ENCODE measurements at places on chromosomes 6 and 20.
A peak's percentile ranks its signal among the peaks of the same experiment; 100 is the strongest.

DNA sequence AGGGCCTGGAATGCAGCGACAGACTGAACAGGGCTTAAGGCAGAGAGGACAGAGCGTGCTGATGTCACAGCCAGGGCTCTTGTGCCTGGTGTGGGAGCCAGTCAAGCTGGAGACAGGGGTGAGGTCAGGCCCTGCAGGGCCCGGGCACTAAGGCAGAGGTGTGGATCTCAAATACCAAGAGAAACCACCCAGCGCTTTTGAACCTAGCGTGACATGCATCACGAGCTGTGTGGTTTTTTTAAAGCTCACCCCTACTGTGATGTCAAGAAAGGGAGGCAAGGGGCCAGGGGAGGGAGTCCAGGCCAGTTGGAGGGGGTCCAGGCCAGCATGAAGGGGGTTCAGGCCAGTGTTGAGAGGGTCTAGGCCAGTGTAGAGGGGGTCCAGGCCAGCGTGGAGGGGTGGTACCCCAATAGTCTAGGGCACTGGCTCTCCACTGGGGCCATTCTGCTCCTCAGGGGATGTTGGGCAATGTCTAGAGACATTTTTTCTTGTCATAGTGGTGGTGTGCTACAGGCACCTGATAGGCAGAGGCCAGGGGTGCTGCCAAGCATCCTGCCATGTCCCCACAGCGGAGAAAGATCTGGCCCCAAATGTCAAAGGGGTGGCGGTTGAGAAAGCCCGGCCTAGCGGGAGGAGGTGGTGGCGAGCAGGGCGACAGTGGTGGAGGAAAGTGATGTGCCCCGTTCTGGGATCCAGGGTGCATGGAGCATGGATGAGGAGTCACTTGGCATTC lies 42.6 kb downstream of the RBM38 start:
- DNase-seq = no peak

DNA sequence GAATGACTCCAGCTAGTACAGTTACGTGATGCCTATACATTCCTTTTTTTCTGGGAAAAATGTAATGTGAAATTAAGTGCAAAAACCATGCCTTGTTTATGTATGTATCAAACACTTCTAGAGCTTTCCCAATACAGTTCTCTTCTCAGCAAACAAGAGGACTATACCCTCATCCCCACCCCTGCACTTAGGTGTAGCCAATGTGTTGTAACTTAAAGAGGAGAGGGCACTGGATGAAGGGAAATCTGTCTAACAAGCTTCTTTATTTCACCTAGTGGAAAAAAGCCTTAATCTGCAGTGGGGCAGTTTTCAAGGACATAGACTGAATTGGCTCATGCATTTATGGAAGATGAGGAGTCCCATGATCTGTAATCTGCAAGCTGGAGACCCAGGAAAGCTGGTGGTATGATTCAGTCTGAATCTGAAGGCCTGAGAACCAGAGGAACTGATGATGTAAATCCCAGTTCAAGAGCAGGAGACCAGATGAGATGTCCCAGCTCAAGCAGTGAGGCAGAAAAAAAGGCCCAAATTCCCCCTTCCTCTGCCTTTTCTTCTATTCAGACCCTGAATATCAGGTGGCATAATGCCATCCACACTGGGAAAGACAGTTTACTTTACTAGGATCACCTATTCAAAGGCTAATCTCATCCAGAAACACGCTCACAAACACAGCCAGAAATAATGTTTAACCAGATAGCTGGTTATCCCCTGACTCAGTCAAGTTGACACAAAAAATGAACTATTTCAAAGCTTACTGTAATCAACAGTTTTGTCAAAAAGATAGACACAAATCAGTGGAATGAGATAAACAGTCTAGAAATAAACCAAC lies 25.8 kb upstream of the SLC17A3 start:
- DNase-seq = no peak

GRCh38 chr20:36532388-36532787 lies 8.9 kb upstream of the MYL9 start:
- DNase-seq = no peak

DNA sequence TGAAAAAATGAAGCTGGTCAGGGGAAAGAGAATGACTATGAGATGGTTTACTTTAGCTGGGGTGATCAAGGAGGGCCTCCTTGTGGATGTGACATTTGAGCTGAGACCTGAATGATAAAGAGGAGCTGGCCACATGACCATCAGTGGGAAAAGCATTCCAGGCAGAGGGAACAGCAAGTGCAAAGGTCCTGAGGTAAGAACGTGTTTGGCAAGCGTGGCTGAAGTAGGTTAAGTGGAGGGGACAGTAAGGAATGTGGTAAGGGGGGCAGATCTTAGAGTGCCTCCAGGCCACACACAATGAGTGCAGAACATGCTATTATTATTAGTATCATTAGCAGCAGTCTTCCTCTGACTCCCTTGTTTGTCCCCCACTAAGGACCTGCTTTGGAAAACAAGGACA lies 92.6 kb downstream of the KCNB1 start:
- DNase-seq = no peak

DNA sequence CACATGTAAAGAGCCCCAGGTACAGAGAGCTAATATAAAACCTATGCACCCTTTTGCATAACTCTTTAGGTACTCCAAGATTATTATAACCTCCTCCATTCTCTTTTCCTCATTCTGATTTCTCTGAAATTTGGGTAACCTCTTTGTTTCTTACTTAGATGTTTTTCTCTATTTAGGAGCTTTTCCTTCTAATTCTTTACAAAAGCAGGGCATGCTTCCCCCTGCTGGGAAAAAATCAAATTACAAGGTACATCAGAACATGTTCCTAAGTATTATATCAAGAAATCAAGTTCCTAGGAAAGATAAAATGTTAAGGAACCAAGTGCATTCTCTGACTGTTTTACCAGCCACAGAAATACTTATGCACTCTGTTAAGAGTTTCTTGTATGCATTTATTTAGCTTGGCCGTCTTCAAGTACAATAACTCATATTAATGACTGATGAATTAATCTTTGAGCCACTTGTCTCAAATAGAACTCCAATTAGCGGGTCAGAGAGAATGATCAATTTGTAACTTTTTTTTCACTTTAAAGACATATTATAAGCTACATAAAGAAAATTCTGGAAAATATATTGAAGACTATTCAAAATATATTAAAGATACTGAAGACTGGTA lies 2.1 kb downstream of the KHDRBS2 start:
- no peak for DNase-seq

- DNase-seq = peak; percentile 36
Observed at GRCh38 chr6:44257025-44257752, at the start of gene SLC35B2. Gene SLC35B2, minus strand, starts transcription at chr6:44257528. Its CDS starts 118 bp downstream, at chr6:44257410.

- peak; percentile 99 for DNase-seq
Observed at GRCh38 chr20:1325173-1326030, 3.5 kb downstream of the SDCBP2 start.

DNA sequence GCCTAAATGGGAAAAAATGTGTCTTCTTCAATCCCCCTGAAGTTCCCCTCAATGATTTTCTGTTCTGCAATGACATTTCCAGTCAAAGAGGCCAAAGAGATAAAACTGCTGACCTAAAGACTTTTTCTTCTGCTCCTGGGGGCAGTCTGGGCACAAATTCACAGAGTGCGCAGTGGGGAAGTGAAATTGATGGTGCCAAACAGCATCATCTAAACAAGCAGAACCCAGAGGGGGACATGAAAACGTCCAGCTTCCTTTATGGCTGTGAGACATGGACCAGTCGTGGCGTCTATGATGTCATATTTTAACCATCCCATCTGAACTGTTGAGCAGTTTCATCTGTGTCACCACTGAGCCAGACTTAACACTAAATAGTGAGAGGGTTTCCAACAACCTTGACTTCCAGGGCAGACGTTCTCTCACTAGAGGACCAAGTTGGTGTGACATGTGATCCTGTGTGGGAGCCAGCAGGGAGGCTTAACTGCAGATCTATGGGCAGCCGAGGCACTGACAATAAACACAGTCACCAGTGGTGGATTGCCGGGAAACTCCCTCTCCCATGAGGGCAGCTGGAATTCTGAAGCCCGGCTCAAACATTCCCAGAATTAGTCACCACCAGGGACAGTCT lies 12.4 kb downstream of the SCML4 start:
- DNase-seq = no peak

DNA sequence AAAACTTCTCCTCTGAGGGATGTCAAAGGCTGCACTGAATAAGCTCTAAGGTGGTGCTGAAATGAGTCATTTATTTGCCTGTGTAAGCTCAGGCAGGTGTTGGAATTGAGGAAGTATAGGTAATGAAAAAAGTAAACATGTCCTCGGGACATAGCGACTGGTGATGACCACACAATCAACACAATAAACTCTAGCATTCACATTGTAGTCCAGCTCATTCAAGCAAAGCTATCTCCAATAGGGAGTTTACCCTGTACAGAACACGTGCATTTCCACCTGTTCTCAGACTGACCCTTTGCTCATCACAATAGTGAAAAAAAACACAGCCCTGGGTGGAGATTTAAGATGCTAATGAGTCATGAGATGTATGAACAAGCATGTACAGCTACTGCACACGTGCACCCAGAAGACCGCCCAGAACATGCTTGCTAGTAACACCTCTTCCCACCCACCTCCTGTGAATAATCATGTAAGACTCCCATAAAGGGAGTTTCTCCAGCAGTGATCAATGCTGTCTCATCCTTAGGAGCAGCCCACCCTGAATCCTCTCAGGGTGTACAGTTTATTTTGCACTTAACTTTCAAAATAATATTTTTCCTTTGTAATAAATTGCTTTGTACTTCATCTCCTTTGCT lies 33.0 kb upstream of the POU5F1 start:
- no peak for DNase-seq

DNA sequence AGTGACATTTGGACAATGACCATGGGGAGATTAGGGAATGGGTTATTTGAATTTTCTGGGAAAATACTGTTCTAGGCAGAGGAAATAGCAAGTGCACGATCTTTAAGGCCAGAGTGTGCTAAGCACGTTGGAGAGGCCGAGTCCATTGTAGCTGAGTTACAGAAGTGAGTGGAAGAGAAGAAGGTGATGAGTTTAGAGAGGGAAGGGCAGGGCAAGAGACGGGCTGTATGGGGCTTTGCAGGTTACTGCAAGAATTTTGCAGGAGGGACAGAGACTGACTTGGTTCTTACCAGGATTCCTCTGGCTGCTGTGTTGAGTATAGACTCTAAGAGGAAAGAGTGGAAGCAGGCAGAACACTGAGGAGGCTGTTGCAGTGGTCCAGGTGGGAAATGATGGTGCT lies 1.1 kb upstream of the NCOA3 start:
- DNase-seq = no peak

DNA sequence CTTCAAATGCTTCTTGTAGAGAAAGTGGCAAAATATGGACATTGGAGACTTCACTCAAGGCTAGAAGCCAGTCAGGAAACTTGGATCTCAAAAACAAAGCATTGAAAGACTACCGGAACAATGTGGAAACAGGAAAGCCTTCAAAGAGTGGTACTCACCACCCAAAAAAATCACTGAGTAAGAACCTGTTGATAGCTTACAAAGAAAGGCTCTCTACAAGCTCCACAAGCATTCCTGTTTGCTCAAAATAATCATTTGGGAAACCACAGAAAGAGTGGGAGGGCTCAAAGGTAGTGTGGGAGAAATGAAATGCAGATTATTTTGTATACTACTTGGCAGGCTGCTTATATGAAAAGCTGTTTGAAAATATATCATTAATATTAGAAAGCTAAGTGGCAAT lies 9.5 kb upstream of the DST start:
- no peak for DNase-seq

DNA sequence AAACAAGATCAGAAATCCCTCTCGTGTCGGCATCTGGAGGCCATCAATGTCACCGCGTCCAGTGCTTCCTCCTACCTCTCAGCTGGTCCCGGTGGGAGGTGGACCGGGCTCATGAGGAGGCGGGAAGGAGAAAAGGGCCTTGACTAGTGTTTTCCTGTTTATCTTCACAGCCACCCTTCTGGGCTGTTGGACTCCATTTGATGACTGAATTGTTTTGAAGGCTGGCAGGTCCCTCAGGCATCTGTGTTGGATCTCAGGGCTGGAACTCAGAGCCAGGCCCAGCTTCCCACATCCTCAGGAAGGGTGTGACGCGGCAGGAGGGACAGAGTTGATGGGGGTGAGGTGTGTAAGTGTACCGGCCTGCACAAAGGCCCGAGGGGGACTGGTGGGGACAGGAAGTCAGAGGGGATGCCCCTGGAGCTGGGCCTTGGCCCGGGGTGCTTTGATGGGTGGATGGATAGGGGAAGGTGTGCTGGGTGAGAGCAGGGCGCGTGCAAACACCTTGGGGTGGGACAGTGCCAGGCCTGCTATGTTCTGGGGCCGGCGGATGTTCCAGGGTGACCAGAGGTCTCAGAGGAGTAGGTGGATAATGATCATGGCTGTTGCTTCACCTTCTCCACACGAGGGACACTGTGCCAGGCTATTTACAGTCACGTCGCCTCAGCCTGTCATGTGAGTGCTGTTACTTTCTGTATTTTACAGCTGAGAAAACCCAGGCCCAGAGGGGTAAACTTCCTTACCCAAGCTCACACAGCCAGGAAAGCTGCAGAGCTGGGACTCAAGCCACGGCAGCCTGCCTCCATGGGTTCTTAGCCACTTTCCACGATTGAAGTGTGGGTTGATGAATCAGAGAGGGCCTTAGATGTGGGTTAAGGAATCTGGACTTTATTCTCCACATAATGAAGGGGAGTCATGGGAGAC lies 17.9 kb upstream of the CHMP4B start:
- no peak for DNase-seq

DNA sequence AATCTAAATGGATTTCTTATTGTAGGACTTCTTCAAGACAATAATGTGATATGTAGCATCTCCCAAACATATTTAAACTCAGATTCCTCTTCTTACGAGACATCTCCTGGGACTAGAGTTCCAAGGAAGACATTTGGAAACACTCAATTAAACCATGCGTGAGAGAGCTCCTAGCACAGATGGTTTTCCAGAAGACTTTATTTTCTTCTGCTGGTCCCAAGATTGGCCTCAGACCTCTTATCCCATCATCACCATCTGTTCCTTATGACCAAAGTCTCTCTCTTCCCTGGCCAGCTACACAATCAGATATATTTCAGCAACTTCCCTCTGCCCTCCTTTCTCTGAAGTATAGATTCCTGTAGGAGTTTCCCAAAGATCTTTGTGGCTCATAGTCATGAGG lies 93.2 kb upstream of the JARID2 start:
- no peak for DNase-seq

DNA sequence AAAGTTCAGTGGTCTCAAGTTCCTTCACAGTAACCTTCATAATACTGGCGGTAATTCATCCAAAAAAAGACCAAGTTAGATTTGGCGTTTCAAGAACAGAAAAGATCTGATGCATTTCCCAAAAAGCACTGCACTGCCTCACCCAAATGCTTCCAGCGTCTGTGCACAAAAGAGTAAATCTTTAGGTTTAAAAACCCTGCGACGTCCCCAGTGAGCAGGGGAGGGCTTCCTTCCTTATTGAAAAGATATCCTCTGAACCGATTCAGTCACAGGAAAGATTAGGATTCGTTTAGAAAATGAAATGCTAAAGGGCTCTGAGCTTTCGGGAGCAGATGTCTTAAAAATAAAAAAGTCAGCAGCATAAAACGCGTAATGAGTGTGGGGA lies 654 bp downstream of the TBC1D7 start:
- DNase-seq = no peak

DNA sequence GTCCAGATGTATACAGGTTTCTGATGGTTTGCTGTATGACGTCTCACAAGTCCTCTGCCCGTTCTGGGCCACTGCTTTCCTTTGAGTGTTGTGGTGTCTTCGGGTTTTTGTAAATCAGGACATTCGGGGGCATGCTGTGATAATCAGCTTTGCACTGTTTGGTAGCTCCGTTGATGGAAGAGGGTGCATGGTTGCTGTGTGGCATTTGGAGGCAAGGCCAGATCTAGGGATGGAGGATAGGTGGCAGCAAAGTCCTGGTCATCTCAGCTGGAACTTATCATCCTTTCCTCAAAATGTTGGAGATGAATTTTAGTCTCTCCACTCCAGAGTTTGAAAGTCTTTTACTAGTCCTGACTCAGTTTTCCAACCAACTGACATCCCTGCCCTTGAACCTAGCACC lies 91.0 kb downstream of the SCP2D1 start:
- DNase-seq = no peak

GRCh38 chr20:62649140-62649539 lies 6.8 kb downstream of the SLCO4A1 start:
- no peak for DNase-seq

All from stimulated activated CD8-positive, alpha-beta memory T cell treated with anti-CD3 and anti-CD28 coated beads, Interleukin-7, amount 100 ng/mL, for 1 hour (primary cell).